ENCODE measurements at places on chromosomes 12 and 14.

DNA sequence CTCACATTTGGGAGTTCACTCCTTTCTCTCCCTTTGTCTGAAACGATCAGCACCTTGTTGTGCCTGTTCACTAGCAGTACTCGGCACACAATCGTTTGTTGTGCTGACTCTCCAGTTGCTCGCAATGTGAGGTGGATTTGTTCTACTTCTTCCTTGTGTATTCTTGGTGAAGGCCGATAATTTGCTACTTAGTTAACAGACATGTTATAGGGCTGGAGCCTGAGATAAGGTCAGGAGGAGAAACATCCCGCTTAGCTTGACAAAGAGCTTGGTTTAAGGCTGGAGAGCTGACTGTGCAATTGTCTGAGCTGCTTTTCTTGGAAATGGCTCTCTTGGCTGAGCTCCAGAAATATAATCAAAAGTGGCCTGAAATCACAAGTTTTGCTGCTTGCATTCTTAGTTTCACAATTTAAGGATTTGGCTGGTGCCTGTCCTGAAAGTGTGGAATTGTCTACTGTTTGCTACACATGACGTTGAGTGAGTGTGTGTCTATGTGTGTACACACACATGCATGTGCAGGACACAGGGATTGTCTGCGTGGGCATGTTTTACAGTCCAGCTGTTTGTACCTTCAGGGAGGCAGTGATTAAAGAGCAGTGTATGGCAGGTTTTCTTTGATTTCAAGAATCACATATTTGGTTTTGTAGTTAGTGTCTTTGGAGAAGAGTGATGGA, 77.7 kb downstream of the ARF6 start:
- DNase-seq, result no peak

GRCh38 chr12:126191031-126191891, 1126.0 kb downstream of the AACS start:
- no peak for DNase-seq

DNA sequence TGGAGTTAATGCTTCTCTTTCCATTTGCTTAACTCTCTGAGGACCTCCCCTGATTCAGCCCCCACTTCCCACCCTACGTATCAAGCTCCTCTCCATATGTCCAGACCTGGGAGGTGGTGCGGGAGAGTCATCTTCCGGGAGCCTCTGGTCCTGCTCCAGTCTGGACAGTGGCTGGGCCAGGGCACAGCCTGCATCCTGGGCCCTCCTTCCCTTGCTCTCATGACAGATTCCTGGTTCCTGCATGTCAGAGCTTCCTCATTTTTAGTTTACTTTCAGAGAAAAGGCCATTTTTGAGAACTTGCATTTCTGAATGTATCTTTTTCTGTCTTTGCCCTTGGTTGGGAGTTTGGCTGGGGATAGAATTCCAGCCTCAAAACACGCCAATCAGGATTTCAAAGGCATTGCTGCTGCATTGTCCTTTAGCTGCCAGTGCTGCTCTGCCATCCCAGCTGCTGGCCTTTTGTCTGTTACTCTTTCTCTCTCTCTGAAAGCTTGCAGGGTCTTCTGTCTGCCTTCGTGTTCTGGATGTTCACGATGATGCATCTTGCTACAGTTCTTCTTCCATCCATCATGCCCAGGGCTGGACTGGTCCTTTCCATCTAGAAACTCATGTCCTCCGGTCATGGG, 54.7 kb downstream of the SLC6A12 start:
- no peak for DNase-seq

GRCh38 chr12:94080341-94081009, 67.9 kb upstream of the PLXNC1 start:
- no peak for DNase-seq

DNA sequence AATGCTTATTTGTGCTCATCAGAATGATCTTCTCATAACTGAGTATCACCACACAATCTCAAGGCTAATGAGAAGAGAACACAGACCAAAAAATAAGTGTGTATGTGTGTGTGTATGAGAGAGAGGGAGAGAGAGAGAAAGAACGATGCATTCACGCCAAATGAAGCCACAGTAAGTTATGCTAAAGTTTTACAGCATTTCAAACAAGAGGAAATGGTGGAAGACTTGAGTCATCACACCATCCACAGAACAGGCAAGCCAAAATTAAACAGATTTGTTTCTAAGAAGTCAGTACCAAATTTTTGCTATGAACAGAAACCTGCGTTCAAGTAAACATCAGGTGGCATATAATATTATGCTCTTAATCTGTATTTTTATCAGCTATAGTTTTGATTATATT, 141.2 kb downstream of the MED13L start:
- no peak for DNase-seq

DNA sequence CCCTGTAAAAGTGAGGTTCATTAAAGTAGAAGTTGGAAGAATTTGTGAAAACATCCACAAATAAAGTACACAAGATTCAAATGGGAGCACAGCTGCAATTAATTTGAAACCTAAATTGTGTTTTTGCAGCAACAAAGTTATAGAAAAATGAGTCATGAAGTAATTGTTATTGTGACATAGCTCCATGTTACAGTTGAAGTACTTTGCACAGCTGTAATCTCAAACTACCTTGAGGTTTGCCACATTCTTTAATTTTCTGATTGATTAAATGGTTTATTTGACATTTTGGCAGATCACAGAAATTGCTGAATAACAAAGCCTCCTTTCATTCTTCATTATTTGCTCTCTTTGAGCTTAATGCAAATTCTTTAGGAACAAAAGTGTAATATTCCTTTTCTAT, 111.3 kb downstream of the RMST start:
- DNase-seq, result no peak

GRCh38 chr14:58944343-58944967, 244.0 kb upstream of the DAAM1 start:
- no peak for DNase-seq

DNA sequence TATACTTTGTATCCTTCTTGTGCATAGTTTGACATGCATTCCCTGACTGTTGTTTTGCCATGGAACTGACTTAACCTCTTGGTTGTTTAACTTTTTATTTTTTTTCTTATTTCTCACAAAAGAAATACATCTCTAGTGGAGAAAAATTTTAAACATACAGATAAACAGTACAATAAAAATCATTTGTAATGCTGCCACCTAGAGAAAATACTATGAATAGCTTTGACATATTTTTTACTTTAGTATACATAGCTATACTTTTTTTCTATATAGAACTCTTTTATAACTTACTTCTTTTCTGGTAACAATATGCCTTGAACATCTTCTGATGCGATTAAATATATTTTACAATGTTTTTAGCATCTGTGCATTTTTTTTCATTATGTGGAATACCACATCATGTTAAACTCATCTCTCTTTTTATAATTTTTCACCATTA, 184.5 kb downstream of the AKAP6 start:
- no peak for DNase-seq

DNA sequence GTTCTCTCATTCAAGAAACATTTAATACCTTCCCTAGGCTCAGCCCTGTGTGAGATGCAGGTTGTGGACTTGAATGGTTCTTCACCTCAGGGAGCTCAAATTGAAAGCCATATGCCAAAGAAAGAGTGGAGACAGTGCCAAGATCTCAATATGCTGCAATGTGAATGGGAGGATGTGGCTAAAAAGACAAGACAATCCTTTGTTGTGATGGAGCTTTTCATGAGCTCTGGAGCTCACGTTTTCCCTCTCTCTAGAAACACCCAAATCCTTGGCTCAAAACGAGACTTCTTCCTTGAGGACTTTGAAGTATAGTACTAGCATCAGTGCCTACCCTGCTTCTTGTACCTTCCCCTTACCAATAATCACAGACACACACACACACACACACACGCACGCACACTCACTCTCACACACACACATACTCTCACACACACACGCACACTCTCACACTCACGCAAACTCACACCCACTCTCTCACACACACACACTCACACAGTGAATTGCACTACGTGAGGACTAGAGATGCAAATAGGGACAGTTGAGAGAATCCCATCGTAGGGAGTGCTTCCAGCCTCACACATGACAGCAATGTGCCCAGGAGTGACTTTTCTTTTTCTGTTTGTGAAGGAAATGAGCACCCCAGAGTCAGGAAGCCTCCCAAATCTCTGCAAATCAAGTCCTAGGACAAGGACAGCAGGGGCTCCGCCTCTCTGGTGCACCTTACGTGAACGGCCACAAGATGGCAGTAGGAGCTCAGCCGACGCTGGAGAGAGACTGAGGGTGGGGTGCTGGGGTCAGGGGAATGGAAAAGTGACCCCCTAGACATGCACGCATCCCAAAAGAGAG, 231.4 kb downstream of the PCNX1 start:
- peak; percentile 30 for DNase-seq

GRCh38 chr14:23321572-23322547, 603 bp downstream of the PABPN1 start:
- DNase-seq, result peak; percentile 22

GRCh38 chr14:91418387-91419043, 895 bp upstream of the CCDC88C start:
- peak; percentile 72 for DNase-seq

DNA sequence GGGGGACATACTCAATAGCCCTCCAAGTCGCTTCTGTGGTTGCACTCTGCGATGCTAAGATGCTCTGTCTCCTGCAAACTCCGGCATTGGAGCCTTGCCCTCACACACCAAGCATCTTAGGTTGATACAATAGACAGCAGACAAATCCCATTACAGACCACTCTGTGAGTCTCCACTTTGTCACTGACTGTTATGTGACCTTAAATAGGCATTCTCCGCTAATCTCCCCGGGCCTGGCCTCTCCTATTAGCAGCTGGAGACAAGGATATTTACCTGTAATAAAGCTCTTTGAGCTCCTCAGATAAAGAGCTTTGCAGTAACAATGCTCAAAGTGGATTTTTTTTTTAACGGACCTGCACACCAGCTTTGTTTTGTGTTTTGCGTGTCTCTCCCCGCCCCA, 479.7 kb upstream of the TBX3 start:
- DNase-seq, result no peak

- no peak for DNase-seq
Observed at GRCh38 chr14:73402579-73402978, 55.8 kb downstream of the NUMB start.

GRCh38 chr14:24253936-24254335, 9.0 kb downstream of the TGM1 start:
- DNase-seq, result no peak

- no peak for DNase-seq
Observed at GRCh38 chr12:113087193-113087592, 30.7 kb downstream of the DTX1 start.

- no peak for DNase-seq
Observed at GRCh38 chr14:67477926-67478799, 10.4 kb downstream of the TMEM229B start.

DNA sequence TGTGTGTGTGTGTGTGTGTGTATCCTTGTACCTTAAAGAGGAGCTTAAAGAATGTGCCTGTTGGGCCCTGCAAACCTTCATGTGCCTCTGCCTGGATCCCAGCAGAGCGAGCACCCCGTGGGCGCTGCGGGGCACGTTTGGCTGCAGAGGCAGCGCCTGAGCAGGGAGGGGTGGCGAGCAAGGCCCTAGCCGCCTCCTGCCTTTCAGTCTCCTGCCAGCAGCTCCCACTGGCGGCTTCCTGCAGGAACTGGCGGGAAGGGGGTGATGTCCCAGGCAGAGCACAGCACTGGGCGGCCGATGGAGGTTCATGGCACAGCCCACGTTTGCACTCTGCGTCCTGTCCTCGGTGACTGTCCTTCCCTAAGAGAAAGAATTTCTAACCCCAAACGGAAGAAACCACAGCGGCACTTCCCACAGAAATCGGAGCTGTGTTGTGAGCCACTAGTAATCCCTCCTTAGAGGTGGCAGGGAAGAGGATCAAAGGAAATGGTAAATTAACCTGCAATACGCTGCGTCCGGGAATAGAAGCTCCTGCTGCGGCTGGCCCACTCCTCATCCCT, 19.8 kb downstream of the ZBTB42 start:
- no peak for DNase-seq
